Trophoblast cell (in vitro differentiated cells and primary cell): ENCODE measurements at places on chromosomes 7 and 10.

- no peaks in the 10 kb centered on the region for H3K36me3 ChIP-seq
- no peak for DNase-seq
- no peak overlapping the region for H3K4me3 ChIP-seq
- H3K4me1 ChIP-seq, result peaks cover 2% of the 10 kb centered on the region
Observed at GRCh38 chr10:87841186-87841585, 22.1 kb downstream of the KLLN start.

DNA sequence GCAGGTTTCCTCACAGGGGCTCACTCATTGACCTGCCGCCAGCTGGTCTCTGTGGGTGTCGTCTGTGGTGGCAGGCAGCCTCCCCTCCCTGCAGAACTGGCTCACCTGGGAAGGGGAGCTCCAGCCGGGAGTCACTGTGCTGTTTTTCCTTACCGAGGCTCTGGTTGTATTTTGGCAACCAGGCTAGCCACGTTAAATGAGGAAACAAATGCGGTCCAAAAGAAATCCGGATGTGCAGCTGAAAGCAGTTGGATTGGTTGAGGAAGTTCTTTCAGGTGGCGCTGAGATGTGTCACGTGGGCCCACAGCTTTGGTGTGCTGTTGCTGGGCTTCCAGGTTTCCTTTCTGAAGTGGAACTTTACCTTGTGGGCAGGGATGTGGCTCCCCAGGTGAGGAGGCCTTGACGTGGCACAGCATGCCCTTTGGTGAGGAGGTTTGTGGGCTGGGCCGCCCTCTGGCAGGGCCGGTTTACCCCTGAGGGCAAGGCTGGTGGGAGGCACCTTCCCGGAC lies 14.2 kb downstream of the MTURN start:
- DNase-seq, result no peak
- H3K4me1 ChIP-seq, result no peaks in the 10 kb centered on the region
- no peak overlapping the region for H3K27ac ChIP-seq
- H3K4me3 ChIP-seq, result no peak overlapping the region

DNA sequence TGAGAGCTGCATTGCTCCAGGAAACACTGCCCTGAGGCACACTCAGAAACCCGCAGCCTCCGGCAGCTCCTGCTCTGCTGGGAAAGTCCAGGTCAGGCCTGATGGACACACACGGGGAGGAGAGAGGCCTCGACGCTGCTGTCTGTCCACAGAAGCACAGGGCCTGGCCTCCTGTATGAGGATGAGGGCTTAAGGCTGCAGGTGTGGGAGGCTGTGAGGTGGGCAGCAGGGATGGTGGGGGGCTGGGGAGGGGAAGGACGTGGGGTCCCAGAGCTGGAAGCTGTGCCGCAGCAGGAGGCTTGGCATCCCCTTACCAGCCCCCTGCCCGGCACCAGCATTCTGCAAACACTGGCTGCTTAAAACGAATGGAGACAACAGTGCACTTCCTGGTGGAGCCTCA lies 186.2 kb downstream of the DNAJB6 start:
- DNase-seq, result no peak
- H3K4me1 ChIP-seq, result no peaks in the 10 kb centered on the region
- H3K27me3 ChIP-seq, result no peaks in the 10 kb centered on the region
- no peak overlapping the region for H3K27ac ChIP-seq
- no peak overlapping the region for H3K4me3 ChIP-seq

DNA sequence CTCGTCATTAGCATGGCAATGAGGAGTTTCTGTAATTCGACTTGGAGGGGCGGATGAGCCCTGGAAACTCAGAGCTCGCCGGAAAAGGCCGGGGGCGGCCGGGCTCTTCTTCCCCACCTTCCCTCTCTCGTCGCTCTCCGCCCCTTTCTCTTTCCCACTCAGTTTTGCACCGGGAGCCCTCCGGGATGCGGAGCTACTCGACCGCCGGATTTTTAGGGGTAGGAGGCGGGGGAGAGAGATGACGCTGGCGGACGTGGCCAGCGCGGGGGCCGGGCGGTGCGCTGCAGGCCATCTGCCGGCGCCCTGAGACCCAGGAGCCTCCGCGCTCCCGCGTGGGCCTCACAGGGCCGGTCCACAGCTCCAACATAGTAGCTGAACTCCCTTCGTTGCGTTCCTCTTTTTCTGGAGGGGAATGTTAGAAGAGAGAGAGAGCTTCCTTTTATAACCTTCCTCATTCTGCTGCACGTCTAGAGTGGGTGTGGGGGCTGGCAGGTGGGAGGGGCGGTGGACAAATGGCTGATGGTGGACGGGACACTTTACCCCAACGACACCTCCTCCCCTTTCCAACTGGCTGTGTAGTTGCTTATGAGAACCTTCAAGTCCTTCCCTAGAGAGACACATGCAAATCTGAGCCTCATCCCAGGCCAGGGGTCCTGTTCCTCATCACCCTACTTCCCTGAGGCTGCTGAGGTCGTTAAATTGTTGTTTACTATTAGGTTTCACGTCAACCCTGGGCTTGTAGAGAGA lies 1.1 kb upstream of the HOXA1 start:
- no peak overlapping the region for H3K27ac ChIP-seq
- H3K4me3 ChIP-seq, result peak overlapping the region; percentile 65
- peaks cover 11% of the 10 kb centered on the region for H3K4me1 ChIP-seq
- no peaks in the 10 kb centered on the region for H3K36me3 ChIP-seq
- DNase-seq, result peak; percentile 15
- H3K27me3 ChIP-seq, result peaks cover 82% of the 10 kb centered on the region

- H3K27me3 ChIP-seq, result no peaks in the 10 kb centered on the region
- H3K27ac ChIP-seq, result no peak overlapping the region
- no peaks in the 10 kb centered on the region for H3K36me3 ChIP-seq
- no peak overlapping the region for H3K4me3 ChIP-seq
- DNase-seq, result no peak
Observed at GRCh38 chr10:9913876-9914514, 1103.7 kb upstream of the CELF2 start.

DNA sequence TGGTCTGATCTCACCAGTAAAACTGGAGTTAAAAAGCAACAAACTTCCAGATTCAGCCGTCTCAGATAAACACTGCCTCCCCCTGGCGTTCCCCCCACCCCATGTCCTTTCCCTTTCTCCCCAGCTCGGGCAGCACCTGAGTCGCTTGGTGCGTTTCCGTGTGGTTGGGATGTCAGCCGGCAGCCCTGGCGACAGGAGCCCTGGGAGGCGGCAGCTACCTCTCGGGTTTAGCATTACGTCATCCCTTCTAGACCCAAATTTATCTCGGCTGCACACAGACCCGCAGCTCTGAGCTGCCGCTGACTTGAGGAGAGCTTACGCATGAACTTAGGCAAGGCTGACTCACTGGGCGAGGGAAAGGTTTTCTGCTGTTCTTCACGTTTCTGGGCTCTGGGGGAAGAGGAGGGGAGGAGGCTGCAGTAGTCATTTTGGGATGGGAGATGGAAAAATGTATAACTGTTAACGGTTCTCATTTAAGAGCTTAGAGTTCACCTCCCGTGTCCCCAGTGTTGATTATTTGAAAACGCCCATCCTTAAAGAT lies 14.4 kb downstream of the MXI1 start:
- no peaks in the 10 kb centered on the region for H3K27me3 ChIP-seq
- no peaks in the 10 kb centered on the region for H3K36me3 ChIP-seq
- DNase-seq, result peak; percentile 94
